ENCODE measurements at places on chromosomes 7 and 10.

- no peaks in the 10 kb centered on the region for H3K36me3 ChIP-seq
- H3K4me1 ChIP-seq = no peaks in the 10 kb centered on the region
- H3K4me3 ChIP-seq = no peak overlapping the region
- H3K27me3 ChIP-seq = no peaks in the 10 kb centered on the region
These were observed 115.6 kb downstream of the ATXN7L1 start for GRCh38 chr7:105760551-105761447.

DNA sequence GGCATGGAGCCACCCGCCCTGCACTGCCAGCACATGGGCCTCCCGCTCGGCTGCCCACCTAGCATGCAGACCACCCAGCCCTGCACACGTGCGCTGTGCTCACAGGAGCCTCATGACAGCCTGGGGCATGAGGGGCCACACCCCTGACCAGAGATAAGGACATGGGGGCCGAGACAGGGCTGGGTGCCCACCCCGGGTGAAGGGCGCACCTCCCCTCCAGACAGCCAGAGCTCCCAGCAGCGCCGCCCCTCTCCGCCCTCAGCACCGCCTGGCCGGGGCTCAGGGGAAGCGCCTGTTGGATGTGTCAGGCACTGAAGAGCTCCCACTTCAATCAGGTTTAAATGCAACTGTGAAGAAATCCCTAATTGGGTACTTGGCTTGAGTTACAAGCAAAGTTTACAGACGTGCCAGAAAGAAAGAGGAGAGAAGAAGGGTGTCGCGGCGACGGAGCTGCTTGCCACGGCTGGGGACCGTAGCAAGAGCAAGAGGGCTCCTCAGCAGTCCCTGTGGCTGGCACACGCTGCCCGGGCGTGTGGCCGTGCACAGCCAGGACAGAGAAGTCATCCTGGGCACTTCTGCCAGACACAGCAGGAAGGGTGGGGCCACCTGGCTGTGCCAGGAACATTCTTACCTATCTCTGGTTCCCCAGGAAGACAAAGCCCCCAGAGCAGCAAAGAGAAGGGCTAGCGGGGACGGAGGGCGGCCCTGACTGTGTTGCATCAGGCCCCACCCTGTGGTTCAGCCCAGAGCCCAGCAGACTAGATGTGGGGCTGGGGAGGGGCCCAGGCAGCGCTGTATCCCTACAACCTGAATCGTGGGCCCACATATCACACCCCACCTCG is 247.4 kb downstream of the ELFN1 start:
- H3K36me3 ChIP-seq = no peaks in the 10 kb centered on the region
- peaks cover 10% of the 10 kb centered on the region for H3K4me1 ChIP-seq
- H3K27ac ChIP-seq = no peak overlapping the region
- H3K4me3 ChIP-seq = no peak overlapping the region

- H3K27me3 ChIP-seq = no peaks in the 10 kb centered on the region
- DNase-seq = no peak
- H3K4me3 ChIP-seq = no peak overlapping the region
- no peaks in the 10 kb centered on the region for H3K4me1 ChIP-seq
- H3K27ac ChIP-seq = no peak overlapping the region
These were observed 66.0 kb downstream of the EBF3 start for GRCh38 chr10:129897871-129898626.

DNA sequence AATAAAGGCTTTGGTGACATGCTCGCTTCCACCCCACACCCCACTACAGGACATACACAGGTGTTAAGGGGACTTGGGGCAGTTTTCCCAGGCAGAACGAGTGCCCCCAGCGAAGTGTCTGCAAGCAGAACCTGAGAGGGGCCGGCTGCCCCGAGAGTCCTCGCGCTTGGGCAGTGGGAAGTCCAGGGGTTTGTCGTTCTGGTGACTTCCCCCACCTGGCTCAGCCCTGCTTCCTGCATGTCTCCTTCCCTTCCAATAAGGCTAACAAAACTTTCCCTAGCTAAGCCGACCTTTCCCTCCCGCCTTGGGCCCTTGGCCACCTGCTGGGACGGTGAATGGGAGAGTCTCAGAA is 916 bp downstream of the VWA2 start:
- no peak for DNase-seq
- no peak overlapping the region for H3K27ac ChIP-seq
- H3K36me3 ChIP-seq = no peaks in the 10 kb centered on the region
- peaks cover 7% of the 10 kb centered on the region for H3K4me1 ChIP-seq
- H3K27me3 ChIP-seq = no peaks in the 10 kb centered on the region

DNA sequence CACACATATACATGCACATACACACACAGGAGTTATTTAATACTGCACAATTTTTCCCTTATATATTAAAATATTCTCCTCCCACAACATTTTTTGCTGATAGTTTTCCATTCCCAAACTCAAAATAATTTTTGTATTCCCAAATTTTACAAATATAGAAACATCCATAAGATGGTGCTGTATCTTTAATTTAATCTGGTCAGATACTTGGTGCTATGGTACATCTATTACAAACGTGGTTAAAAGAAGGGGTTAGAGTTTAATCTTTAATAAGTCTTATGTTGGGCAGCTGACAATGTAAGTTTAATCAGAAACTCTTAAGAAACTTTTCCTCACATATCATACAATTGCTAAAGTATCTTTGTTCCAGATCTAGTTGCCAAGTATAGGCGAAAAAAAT is 10.2 kb upstream of the CADPS2 start:
- no peak overlapping the region for H3K4me3 ChIP-seq
- H3K36me3 ChIP-seq = no peaks in the 10 kb centered on the region
- no peak overlapping the region for H3K27ac ChIP-seq
- no peak for DNase-seq
